ENCODE measurements at places on chromosomes 11 and 22.

DNA sequence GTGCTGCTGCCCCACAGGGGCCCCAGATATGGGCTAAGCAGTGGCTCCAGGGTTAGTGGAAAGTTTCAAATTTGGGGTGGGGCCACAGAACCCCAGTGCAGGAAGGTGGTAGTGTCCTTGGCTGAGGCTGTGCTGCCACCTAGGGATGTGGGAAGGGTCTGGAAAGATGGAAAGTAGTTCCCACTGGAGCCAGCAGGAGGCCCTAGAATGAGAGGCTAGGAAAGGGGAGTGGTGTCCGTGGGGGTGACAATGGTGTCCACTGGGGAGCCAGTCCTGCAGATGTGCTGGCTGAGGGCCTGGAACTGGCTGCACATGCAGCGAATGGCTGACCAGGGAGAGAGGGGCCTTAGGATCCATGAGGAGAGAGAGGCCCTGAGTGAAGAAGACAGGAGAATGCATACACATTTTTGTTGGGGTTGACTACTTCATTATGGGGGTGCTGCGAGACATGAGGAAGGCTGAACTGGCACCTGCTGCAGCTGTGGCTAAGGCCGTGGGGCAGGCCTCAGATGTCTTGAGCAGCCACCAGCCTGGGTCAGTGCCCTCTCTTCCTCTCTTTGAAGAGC, 21.1 kb downstream of the RFPL3 start:
- no peak for DNase-seq

DNA sequence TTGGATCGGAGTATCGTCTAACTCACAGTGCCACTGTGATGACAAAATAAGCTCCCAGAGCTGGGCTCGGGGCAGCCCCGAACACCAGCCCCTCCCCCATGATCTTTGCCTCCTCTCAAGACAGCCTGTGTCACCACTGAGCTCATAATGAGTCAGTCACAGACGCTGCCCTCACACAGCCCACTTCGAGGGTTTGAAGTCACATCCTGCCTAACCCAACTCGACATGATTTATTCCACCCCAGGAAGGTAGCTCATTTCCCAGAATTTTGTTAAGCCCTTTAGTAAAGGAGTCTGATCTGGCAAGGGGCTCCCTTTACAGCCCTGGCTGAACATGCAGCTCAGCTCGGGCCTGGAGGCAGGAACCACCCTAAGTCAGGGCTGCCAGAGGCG, 22.8 kb downstream of the MYH9 start:
- peak; percentile 91 for DNase-seq

DNA sequence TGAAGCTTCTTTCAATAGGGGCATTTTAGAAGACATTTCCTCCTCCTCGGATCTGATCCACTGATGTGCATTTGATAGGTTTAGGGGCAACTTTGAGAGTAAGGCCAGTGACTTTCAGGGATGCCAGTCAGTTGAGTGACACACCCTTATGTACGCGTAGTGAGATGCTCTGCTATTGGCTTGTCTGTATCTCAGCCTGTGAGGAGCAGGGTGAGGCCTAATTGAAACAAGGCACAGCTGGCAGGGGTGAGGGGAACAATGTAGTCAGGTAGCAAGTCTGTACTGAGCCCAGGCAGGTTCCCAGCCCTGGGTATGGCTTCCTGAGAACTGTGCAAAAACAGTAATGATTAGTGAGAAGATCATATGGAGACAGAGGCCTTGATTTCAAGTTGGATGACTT, 61.5 kb downstream of the STIM1 start:
- DNase-seq: peak; percentile 40

DNA sequence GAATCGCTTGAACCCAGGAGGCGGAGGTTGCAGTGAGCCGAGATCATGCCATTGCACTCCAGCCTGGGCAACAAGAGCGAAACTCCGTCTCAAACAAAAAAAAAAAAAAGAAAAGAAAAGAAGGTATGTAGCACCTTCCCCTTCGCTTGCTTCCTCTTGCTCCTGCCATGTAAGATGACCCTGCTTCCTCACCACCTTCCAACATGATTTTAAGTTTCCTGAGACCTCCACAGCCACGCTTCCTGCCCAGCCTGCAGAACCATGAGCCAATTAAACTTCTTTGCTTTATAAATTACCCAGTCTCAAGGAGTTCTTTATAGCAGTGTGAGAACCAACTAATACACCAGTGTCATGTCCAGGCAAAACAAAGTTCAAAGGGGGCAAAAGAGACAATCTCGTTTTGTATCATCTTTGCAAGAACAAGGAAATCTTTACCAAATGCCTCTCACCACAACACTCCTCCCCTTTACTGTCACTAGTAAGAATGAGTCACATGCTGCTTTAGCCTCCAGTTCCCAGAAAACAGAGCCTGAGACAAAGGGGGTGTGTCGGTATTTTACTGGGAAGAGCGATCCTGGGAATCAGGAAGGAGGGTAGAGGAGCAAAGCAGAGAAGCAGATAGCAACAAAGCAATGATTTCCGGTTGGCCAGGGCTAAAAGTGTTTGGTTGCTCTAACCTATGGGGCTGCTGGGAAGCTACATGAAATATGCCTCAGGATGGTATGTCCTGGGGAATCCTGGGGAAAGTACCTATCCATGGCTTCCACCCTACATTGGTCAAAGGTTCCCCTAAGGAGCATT, 10.5 kb upstream of the MCHR1 start:
- peak; percentile 57 for DNase-seq

DNA sequence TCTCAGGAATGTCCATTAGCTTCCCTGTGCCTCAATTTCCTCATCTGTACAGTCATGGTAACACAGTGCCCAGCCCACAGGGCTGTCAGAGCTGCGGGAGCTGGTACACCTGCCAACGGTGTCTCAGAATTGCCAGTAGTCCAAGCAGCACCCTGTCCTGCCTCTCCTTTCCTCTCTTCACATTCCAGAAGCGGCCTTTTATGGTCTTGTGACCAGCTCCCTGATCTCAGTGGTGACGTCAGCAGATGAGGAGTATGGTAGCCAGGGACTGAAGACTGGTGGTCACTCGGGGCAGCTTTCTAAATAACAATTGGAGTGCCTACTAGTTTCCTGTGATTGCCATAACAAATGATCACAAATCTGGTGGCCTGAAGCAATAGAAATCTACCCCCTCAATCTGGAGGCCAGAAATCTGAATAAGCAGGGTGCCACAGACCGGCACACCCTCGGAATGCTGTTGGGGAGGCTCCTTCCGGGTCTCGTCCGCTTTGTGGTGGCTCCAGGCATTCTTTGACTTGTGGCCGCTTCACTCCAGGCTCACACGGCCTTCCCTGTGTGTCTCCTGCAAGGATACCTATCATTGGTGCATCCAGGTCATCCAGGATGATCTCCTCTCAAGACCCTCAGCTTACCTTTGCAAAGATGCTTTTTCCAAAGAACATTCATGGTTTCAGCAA, 2.1 kb downstream of the FADD start:
- DNase-seq: no peak

DNA sequence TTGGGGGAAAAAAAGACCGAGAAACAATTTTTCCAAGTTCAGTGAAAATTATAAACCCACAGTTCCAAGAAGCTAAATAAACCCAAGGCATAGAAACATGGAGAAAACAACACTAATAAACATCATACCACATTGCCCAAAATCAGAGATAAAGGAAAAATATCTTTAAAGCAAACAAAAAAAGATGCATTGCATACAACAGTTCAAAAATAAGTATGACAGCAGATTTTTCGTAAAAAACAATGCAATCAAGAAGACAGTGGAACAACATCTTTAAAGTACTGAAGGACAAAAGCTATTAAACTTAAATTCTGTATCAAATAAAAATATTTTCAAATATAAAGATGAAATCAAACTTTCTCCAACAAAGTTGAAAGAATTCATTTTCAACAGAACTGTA, 921.3 kb downstream of the METTL15 start:
- DNase-seq: no peak

DNA sequence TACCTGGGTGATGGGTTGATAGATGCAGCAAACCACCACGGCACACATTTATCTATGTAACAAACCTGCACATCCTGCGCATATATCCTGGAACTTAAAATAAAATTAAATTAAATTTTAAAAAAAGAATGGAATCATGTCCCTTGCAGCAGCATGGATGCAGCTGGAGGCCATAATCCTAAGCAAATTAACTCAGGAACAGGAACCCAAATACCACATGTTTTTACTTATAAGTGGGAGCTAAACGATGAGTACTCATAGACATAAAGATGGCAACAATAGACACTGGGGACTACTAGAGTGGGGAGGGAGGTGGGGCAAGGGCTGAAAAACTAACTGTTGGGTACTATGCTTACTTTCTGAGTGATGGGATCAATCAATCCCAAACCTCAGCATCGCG, 40.9 kb downstream of the CWC15 start:
- DNase-seq: no peak
